ENCODE measurements at places on chromosomes 6 and 20.

DNA sequence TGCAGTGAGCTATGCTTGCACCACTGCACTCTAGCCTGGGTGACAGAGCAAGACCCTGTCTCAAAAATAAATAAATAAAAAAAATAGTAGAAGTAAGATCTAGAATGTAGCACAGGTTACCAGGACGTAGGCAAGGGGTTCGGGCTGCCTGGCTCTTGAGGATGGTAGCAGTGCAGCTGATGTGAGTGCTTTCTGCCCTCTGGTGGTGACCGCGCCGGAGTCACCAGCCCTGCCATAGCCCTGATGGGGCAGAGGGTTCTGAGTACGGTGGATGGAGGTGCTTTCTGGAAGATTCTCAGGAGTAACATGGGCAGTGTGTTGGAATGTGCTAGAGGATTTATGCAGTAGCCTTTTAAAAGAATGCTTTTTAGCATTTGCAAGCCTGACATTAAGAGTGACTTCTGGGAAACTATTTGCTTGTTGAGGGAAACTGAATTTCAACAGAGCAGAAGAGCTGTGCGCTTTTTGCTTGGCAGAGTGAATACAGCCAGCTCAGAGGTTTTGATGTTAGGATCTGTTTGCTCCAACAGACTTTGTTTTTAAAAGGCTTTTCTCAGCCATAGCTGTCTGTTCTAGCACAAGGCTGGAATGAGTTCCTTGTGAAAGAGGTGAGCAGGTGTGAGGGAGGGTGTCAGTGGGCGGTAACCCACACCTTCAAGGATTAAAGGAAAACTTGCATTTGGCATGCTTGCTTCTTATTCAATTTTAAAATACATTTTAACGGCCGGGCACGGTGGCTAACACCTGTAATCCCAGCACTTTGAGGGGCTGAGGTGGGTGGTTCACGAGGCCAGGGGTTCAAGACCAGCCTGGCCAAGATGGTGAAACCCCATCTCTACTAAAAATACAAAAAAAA lies 65.9 kb downstream of the PTPN1 start:
- DNase-seq: peak; percentile 54

DNA sequence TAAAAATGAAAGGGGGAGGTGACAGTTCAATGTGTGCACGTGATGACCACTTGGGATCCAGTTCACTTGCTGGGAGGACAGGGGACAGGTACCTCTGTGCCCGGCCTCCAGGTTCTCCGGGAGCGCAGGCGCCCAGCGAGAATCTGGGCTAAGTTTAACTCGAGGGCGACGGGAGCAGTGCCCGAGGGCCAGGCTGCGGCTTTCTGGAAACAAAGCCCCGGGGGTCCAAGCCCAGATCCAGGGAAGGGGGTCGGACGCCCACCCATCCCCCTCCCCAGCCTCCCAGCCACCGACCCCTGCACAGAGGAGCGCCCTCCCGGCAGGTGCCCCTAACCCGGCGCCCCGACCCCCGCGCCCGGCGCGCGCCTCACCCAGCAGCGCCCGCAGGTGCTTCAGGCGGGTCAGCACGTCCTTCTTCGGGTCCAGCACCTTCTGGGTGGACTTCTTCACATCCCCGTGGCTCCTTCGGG lies 405 bp downstream of the RALGAPA2 start:
- DNase-seq: no peak

DNA sequence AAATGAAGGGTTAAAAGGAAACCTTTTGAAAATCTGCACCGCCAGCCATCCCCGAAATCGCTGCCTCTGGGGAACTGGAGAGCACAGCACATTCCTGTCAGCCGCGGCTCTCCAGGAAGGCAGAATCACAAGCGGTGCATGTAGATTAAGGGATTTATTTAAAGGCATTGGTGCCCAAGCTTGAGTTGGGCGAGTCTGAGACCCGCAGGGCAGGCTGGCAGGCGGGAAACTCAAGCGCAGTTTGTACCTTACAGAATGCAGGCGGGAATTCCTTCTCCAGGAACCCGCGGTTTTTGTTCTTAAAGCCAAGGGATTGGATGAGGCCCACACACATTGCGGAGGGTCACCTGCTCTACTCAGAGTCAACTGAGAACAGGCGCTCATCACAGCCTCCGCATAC lies 10.8 kb downstream of the GPR31 start:
- DNase-seq: no peak

DNA sequence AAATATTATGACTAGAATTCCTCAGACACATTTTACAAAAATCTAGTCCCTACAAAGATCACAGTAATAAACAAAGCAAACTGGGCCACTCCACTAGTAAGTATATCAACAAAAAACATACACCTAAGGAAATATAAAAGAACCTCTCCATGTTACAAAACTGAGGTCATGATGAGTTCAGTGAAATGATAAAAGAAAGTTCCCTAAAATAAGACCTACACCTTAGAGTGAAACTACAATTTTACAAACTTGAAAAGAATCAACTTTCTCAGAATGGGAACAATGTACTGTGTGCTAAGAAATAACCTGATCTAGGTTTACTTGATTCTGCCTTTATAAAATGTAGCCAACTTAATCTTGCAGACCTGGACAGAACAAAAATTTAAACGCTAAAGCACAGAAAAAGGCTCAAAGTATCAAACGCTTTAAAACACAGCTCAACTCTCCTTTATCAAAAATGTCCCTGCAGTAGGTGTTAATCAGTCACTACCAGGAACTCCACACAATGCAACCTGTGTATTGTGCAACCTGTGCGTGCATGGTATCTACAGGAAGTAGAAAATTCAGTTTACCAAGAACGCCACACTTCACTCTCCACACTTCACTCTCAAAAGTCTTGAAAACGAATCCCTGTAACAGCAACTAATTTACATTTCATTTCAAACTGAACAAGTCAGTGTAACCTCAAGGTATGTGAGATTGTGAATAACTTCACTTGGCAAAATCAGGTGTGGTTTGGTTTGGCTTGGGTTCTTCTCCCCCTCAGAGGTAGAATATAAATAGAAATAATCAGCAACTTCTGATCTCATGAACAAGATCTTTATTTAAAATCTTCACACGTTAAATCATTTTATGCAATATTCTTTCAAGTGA lies 1.8 kb downstream of the RALGAPA2 start:
- no peak for DNase-seq

DNA sequence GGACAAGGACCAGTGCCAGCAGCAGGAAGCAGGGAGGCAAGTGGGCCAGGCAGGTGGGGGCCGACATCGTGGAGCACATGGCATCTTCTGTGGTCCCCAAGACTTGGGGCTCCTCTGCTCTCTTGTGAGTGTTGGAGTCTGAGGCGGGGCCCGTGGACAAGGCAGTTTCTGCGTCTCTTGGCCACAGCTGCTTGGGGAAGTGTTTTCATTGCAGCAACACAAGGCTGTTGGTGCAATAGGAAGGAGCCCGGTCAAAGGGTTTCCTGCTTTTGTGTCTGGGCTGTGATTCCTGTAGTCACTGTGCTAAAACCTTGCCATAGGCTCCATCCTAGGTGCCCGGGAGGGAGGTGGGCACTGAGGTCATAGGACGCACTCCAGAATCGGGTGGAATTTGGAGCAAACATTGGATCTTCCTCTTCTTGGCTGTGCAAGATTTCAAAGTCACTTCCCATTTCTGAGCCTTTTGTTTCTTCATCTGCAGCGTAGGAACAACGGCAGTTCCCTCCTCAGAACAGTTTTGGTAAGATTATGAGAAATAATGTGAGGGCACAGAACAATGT lies at the start of gene SIRPB2:
SIRPB2 (minus strand) TSS at position 140 of the 560 bp plus-strand sequence; CDS start at position 79, 61 bp downstream.
- no peak for DNase-seq

DNA sequence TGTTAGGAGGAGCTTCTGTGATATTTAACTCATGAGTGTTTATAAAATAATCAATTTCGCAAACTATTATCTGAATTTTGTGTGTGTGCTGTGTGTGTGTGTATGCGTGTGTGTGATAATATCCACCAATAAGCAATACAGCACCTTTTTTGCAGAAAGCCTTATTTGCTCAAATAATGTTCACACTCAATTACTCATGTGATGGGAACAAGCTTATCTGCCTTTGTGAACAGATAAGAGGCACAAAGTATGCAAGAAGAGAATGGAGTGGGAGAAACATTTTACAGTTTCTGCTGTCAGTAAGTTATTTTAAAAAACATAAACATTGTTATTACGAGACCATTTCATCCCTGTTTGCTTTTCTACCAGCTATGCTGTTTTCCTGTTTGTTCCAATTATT lies 36.7 kb upstream of the PTPRK start:
- DNase-seq: no peak

DNA sequence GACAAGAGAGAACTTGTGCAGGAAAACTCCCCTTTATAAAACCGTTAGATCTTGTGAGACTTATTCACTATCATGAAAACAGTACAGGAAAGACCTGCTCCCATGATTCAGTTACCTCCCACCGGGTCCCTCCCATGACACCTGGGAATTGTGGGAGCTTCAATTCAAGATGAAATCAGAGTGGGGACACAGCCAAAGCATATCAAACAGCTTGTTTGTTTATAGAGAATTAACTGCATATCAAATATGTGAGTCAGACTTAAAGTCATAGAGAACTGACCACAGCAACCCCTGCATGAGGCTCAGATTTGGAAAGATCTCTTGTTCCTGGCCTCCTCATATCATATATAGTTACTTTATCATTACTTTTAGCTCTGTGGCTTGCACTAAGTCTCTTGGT lies 29.1 kb upstream of the HDAC2 start:
- no peak for DNase-seq

DNA sequence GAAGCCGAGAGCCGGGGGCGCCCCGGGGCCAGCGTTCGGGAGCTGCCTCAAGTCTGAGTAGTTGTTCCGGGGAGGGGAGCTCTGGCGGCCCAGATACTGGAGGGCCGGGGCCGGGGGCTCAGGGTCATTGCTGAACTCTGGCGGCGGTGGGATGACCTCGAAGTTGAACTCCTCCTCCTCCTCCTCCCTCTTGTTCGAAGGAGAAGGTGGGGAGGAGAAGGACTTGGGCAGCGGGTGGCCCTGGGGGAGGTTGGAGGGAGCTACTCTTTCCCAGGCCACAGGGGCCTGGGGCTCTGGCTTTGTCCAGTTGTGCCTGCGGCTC lies 37.7 kb downstream of the C6orf132 start:
- DNase-seq: no peak

- DNase-seq: no peak
Observed at GRCh38 chr6:170448317-170448716, 104.8 kb downstream of the PSMB1 start.

DNA sequence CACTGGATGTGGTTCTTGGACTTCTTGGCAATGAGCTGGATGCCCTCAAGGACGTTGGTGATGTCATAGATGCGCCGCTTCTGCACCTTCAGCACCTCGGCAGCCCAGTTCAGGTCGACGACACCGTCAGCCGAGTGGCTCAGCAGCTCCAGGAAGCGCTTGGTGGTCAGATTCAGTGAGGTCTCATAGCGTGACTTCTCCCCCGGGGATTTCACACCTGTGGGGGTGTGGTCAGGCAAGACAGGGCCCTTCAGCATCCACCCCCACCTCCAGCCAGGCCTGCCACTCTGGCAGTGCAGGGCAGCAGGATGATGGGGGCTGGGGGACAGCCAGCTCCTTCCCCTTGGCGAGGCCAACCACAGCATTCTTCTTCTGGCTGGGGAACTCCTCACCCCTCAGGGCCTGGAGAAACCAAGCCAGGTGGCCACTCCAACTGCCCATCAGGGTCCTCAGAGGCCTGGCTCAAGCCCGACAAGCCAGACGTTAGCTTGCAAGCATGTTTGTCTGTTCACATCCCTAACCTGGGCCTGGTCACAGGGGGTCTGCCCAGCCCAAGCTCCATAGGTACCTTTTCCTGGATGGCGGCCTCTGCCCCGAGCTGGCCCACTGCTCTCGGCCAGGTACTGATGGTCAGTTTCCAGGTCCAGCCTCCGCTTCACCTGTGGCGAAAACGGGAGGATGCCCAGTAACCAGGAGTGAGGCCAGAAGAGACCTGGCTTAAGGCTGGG lies 5.7 kb upstream of the NECAB3 start:
- no peak for DNase-seq

DNA sequence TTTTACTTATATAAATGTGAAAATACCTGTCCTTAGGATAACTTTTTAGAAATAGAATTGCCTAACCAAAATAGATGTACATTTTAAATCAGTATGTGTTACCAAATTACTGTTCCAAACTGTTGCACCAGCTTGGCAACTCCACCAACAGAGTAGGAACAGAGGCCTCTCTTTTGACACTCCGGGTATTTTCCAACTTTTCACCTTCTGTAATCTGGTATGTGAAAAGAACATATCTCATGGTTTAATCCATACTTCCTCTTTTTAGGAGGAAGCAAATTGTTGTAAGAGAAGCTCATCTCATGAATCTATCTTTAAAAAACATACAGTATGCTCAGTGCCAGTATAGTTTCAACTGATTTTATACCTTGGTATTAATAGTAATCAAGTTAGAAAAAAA lies 24.9 kb downstream of the RNF144B start:
- no peak for DNase-seq

DNA sequence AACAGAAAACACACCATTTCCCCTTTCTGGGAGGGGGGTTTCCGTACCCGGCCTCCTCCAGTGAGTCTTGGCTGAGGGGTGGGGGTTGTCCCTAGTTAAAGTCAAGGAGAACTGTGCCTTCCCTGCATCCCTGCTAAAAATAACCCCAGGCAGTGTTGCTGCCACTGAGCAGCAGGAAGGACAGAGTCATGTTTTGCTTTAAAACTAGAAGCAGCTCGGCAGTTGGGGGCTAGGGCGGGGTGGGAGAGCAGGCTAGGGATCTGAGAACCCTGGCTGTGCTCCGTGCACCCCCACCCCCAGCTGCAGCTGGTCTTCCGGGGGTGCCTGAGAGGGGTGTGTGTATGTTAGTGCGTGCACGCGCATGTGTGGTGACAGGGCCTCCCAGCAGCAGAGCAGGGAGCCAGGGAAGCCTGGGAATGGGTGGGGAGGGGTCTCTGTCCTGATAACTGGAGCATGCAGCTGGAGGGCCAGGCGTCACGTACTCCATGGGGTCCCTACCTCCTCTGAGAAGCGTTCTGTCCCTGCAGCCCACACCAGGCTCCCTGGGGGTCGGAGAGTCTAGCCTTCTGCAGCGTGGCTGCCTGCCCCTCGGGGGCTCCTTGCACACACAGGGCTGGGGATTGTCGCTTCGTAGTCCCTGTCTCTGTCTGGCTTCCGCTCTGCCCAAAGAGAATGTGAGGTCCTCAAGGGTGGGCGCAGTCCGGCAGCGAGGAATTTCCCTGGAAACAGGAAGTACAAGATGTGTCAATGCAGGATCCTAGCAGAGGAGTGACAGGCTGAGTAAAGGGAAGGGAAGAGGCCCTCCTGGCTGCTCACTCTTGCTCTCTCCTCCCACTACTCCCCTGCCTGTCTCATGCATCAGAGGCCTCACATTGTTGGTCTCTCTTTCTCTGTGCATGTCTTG lies 16.8 kb upstream of the ARMC12 start:
- no peak for DNase-seq

GRCh38 chr6:87756858-87757257 lies 54.8 kb upstream of the AKIRIN2 start:
- DNase-seq: no peak

- DNase-seq: peak; percentile 23
Observed at GRCh38 chr20:59515013-59515905, 89.1 kb upstream of the PHACTR3 start.

- DNase-seq: no peak
Observed at GRCh38 chr6:42925248-42925857, 3.9 kb upstream of the CNPY3 start.

DNA sequence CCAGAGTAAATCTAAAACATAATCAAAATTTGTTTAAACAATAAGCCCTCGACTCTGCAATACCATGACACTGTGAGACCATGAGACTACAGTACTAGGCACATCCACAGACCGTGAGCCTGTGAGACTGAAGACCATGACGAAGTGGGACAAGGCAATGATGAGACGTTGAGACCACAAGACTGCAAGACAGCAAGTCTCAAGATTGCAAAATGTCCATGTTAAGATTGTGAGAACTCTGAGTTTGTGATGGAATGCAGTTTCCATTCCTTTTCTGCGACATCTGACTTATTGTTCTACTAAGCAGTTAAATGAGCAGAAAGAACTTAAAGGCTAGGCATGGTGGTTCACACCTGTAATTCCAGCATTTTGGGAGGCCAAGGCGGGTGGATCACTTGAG lies 102.1 kb upstream of the PHACTR1 start:
- DNase-seq: no peak

All from activated CD4-positive, alpha-beta T cell treated with anti-CD3 and anti-CD28 coated beads for 24 hours (primary cell).